Ovary (tissue), 10 donors: ENCODE measurements at places on chromosomes 2 and 18. TPM values are rescaled to one million over a fixed set of nuclear protein-coding genes. Genes with fewer than 3 reads are reported as not detected.

- DNase-seq, result no peak
Observed at GRCh38 chr18:69954719-69955480, 7.2 kb upstream of the CD226 start.

DNA sequence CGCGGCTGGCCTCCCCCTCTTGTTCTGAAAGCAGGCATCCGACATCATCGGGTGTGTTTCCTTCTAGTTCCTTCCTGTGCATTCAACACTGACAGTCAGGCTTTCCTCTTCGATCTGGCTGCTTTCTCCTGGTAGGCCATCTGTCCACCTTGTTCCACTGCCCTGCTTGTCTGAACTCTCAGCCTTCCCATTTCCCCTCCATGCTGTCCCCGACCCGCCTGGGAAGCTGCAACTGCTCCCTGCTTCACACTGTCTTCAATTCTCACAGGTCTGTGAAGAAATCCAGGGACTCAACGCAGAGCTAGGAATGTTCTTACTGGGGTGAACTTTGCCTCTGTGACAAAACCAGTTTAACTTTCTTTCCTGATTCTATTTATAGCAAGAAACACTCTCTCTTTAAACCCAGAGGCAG, 43.0 kb downstream of the KIF3C start:
- DNase-seq, result no peak

- no peak for DNase-seq
Observed at GRCh38 chr2:109214651-109215371, 85.8 kb downstream of the SH3RF3 start.

DNA sequence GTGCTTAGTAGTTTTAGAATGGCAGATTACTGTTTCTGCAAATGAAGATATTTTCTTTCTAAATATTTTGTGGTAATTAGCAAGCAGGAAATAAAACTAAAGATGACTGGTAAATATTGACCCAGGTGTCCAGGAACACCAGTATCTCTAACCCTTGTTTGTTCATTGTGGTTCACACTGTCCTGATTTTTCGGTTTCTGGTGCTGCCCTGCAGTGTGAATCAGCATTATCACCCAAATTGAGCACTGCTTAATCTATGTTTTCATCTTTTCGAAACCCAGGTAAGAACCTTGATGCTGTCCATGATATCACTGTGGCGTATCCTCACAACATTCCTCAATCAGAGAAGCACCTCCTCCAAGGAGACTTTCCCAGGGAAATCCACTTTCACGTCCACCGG, 167.4 kb downstream of the CAPN13 start:
- no peak for DNase-seq

DNA sequence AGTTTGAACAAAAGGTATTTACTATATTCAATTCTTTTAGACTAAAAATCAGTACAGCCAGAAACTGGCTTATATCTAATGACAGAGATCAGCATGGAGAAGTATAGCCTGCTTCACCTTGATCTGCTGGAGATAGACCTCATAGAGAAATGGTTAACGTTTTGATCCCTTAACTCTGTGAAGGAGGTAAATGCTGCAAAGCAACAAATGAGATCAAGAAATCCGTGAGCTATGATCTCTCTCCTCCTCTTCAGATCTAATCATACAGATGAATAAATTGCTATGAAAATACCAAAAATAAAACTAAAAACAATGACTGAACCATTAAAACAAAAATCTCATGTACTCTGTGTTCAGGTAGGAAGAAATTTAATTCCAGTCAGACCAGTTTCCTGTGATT, 42.8 kb downstream of the KLHL14 start:
- no peak for DNase-seq

GRCh38 chr2:206756816-206757215, 8.3 kb downstream of the MDH1B start:
- DNase-seq, result no peak

- DNase-seq, result peak; percentile 95
Observed at GRCh38 chr18:48538531-48539405, at the start of gene CTIF. Gene CTIF (plus strand): TSS chr18:48539031. CDS start chr18:48619566, 80,535 bp downstream.

Gene KIAA2012
- polyA plus RNA-seq, result 0.10 TPM

Gene MC4R
- polyA plus RNA-seq, result 0.45 TPM

Gene PAX8
- 2.0 TPM for polyA plus RNA-seq

Gene LHCGR
- polyA plus RNA-seq, result 91.2 TPM

Gene NXPH2
- polyA plus RNA-seq, result 0.67 TPM
